ENCODE measurements at places on chromosomes 2 and 18. TPM values are rescaled to one million over a fixed set of nuclear protein-coding genes. Genes with fewer than 3 reads are reported as not detected.

DPP10 gene
- not detected for total RNA-seq

TSPYL6 gene
- total RNA-seq, result not detected

DNA sequence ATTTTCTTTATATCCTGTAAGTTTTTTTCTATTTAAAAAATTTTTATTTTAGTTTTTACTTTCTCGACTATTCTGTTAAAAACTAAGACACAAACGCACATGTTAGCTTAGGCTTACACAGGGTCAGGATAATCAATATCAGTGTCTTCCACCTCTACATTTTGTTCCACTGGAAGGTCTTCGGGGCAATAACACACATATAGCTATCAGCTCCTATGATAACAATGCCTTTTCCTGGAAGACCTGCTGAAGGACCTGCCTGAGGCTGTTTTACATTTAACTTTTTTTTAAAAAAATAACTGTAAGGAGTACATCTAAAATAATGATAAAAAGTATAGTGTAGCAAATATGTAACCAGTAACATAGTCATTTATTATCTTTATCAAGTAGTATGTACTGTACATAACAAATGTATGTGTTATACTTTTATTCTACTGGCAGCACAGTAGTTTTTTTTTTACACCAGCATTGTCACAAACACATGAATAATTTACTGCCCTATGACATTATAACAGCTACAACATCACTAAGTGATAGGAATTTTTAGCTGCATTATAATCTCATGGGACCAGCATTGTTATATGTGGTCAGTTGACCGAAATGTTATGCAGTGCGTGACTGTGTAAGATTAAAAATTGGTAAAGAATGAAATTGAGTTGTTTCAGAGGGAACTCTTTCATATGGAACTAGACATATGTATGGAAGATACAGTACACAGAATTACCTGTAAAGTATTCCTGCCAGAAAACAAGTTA, 37.9 kb downstream of the CCDC138 start:
- DNase-seq, result no peak

DNA sequence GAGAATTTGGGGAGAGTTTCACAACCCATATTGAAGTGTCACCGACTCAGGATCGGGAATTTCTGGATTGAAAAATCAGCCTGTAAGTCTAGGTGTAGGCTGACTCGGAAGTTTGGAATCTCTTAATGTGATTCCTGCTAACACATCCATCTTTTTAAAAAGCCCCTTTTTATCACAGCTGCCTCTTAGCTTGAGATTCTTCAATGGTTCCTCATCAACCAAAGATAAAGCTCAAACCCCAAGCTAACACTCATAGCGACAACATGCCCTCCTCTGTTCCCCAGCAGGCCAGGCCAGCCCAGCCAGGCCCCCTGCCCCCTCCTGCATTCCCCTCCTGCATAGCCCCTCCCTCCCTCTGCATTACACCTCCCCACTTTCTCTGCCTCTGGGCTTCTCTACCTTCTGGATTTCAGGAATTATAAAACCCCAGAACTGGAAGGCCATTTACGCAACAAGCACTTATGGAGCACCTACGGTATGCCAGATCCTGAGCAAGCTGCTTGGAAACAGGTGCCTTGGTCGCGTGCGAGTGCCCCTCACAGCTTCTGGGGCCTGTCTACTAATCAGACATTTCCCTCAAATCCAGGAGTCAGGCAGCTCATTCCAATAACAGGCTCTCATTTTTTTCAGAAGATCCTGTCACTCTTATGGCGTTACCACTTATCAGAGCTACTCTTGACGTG, 63.4 kb downstream of the EMX1 start:
- peak; percentile 51 for DNase-seq

GRCh38 chr2:23926290-23926749, 603 bp downstream of the ATAD2B start:
- DNase-seq, result peak; percentile 39

DNA sequence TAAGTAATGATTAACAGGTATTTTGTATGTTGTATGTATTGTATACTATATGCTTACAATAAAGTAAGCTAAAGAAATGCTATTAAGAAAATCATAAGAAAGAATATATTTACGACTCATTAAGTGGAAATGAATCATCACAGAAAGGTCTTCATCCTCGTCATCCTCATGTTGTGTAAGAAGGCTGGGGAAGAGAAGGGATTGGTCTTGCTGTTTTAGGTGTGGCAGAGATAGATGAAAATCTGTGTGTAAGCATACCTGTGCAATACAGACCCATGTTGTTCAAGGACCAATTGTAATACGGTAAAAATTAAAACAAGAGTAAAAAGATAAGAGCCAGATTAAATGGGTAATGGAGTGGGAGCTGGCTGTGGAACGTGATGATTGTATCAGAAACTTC, 16.6 kb downstream of the SLC35F5 start:
- DNase-seq, result no peak

GRCh38 chr2:174561283-174561971, 36.2 kb downstream of the WIPF1 start:
- DNase-seq, result no peak

- DNase-seq, result no peak
Measured at GRCh38 chr2:105934467-105934866, 189.8 kb downstream of the NCK2 start.
